ENCODE measurements at places on chromosomes 3 and 15.

- no peak for DNase-seq
These were observed 84.0 kb upstream of the TRA2B start for GRCh38 chr3:186021673-186022362.

- DNase-seq = no peak
These were observed 357.0 kb downstream of the NR2F2 start for GRCh38 chr15:96687388-96688107.

- DNase-seq = no peak
These were observed 479.0 kb downstream of the GABRG3 start for GRCh38 chr15:27449941-27450340.

DNA sequence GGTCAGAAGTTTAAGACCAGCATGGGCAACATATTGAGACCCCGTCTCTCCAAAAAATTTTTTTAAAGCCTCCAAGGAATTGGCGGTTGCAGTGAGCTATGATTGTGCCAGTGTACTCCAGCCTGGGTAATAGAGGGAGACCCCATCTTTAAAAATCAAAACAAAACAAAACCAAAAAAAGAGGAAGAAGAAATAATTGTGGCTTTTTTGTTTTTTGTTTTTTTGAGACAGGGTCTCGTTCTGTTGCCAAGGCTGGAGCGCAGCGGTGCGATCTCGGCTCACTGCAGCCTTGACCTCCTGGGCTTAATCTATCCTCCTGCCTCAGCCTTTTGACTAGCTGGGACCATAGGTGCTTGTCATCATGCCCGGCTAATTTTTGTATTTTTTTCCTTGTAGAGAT, 4.5 kb upstream of the SLC30A4 start:
- no peak for DNase-seq
